Caudate nucleus (tissue), 63 donors: ENCODE measurements at places on chromosomes 7 and 10.

GRCh38 chr10:29346296-29347001 lies 57.6 kb downstream of the LYZL1 start:
- no peak for DNase-seq

GRCh38 chr10:266974-267425 lies 131.7 kb downstream of the ZMYND11 start:
- no peak for DNase-seq

DNA sequence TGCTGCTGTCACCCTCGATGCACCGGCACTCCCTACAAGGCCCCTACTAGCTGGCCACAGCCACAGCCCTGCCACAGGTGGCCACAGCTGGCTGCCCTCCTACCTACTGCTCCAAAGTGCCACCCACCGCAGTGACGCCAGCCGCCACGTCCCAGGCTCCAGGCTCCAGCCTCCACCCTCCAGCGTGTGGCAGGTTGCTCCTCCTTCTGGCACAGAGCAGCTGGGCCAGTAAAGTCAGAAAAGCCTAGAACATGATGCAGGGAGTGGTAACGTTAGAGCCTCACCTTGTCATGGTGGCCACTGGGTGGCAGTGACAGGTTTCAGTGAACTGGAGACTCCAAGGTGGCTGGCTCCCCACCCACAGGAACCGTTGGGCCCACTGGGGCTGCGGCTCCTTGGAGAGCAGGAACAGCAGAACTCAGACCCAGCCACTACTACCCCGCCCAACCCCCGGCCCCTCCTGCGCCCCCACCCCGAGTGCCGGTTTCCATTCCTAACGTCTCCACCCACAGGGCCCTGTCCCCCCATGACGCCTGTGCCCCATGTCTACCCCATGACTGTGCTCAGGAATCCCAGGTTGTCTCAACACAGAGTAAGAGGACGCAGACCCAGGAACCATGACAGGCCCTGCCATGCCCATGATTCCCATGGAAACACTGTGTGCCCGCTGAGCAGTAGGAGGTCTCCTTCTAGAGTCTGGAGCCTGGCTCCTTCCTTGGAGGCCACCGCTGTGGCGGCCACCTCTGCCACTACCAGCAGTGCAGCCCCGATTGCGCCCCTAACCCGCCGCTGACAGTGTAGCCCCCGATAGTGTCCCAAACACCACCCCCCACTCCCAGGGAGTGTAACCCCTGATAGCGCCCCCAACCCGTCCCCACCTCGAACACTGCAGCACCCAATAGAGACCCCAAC lies 52.3 kb upstream of the ZNF33B start:
- no peak for DNase-seq

DNA sequence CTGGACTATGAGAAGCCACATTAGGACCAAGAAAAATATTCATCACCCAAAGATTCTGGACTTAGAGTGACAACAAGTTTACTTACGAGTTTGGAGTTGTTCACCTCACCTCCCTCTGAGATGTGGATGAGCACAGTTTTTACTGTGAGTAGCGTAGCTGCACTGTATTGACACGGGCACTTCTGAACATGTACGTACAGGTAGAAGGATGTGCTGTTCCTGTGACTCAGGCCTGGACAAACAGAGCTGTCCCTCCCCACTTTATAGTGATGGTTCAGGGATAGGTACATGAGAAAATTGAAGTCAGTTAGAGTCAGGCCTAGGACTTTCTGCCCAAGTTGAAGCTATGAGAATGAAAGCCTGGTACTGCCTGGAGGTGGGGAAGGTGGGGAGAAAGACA lies 80.9 kb upstream of the DYNC1I1 start:
- no peak for DNase-seq

- no peak for DNase-seq
Observed at GRCh38 chr10:60099998-60100747, 193.8 kb upstream of the CCDC6 start.

DNA sequence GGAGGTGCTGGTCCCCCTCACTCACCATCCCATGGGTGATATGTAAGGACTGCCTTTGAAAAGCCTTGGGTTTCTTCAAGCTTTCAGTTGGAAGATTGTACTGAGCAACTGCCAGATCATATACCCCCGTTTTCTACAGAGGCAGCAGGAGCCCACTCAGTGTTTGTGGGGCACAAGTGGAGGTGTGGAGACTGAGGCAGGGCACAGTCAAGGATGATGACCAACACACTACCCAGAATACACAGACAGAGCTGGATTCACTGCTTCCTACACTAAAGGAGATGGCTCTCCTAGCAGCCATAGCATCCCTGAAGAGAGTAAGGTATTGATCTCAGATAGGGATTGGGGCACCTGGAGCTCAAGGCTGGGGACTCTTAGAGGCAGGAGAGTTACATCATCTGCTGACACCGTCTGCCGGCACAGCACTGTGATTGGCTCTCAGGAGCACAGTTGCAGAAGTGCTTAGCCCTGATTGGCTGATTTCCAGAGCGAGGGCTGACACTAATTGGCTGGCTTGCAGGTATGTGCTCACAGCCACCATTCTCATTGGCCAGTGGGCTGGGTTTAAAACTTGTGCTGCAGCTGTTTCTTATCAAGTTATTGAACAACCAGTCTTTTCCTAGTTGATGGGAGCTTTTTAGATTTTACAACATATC lies 77.9 kb upstream of the PFKP start:
- no peak for DNase-seq

GRCh38 chr7:134458341-134458805 lies 527 bp downstream of the AKR1B1 start:
- peak; percentile 55 for DNase-seq

DNA sequence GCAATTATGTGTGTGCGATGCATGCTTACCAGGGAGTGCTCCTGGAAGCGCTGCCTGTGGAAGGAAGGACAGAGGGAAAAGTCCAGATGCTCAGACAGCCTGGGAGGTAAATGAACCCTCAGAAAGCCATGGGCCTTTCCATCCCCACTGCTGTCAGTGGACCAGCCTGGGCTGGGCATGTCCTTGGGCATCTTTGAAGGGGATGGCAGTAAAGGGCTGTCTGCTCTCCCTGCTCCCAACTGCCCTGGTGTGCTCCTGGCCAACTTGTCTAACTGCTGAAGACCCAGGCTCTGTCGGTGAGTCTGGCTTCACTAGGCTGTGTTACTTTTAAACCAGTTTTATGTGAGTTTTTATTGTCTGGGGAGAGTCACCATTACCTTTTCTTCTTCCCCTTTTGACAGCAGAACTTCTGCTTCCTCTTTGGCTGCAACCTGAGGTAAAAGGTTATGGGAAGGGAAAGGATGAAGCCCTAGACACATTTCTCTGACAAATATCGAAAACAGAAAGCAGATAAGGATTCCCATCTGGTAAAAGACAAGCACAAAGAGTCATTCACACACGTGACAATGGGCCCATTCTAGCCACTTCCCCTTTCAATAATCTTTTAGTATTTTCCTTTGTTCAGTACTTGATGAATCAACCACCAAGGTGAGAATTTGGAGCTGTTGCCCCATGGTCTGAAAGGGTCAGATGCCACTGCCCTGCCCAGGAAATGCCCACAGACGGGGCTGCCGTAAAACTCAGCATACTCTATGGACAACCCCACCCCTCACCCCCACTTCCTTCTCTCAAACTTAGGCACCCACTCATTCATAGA lies 27.6 kb upstream of the PIK3AP1 start:
- no peak for DNase-seq

GRCh38 chr10:69676301-69676700 lies 46.3 kb downstream of the FAM241B start:
- DNase-seq: no peak

- no peak for DNase-seq
Observed at GRCh38 chr10:78864761-78865537, 203.8 kb upstream of the ZMIZ1 start.

DNA sequence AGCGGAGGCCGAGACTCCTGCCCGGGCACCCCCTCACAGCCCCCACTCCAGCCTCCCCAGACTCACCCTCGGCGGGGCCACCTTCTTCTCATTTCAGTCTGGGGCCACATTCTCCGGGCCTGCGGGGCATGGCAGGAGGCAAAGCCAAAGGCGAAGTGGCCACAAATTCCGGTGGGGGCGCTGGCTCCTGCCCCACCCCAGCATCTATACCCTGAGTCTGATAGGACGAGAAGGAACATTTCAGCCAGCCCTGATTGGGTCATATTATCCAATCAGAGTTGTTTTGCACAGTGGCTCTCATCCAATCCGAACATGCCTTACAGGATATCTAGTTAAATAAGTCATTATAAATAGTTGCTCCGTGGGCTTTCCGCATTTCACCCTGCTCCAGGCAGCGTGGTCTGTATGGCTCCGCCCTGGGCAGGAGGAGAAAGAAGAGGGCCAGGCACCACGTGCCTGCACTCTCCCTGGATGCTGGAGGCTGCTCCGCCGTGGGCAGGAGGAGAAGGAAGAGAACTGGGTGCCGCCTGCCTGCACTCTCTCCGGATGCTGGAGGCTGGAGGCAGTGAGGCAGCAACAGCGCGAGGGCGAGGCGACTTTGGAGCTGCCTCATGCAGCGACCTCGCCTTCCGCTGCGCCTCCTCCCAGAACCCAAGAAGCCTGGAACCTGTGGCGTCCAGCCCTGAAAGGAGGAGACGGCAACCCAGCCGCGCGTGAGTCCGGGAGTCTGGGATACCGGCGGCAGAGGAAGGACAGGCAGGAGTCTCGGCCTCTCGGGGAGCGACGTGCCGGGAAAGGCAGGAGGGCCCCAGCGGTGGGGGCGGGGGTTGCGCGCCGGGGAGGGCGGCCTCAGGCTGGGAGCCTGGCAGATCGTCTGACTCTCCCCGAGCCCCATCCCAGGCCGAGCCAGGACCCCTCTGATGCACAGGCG lies 162.9 kb downstream of the ZNF33B start:
- no peak for DNase-seq

DNA sequence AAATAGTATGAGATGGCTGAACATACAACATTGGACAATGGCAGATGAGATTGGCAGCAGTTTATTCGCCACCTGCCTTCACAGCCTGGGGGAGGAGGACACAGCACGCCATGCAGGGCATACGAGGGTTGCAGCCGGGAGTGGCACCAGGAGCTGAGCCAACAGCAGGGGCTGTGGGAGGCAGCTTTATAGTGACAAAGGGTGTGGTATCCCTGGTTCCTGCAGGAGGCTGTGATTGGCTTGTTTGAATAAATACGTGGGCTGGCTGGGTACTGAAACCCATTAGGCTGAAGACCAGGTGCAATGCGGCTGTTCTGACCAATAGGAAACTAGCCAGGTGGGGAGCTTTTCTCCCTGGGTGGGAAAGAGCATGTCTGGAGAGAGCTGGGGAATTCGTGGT lies 68.9 kb upstream of the LEP start:
- no peak for DNase-seq

DNA sequence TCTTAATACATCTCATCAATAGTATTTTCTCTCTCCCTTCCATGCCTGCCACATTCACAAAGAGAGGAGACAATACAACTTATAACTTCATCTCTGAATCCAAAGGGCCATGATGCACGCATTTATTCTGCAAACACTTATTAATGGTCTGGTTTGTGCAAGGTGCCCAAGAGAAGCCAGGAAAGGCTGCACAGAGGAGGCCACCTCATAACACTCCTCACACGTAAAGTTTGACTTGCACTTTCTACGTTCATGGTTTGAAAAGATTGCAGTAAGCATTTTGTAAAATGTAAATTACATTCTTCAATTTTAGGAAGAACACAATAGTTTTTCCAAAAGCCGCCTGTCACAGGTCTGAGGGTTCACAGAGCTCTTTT lies 1.2 kb upstream of the PALS2 start:
- DNase-seq: no peak

DNA sequence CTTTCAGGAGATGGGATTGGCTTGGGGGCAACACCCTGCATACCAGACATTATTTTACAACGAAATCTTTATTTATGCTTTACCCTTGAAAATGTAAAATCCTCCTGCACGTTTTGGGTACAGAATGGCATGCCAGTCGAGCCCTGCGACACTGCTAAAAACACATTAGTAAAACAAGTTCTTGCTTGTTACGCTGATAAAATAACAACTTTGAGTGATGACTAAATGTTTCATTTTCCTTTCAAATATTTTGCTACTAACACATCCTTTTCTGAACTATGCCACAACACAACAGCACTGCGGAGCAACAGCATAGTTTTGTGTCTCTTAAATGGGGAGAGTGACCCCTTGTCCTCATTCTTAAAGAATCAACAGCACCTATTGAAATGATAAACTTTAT lies 76.0 kb upstream of the SEMA3D start:
- no peak for DNase-seq

- no peak for DNase-seq
Observed at GRCh38 chr7:70807650-70808049, 324.3 kb upstream of the GALNT17 start.

DNA sequence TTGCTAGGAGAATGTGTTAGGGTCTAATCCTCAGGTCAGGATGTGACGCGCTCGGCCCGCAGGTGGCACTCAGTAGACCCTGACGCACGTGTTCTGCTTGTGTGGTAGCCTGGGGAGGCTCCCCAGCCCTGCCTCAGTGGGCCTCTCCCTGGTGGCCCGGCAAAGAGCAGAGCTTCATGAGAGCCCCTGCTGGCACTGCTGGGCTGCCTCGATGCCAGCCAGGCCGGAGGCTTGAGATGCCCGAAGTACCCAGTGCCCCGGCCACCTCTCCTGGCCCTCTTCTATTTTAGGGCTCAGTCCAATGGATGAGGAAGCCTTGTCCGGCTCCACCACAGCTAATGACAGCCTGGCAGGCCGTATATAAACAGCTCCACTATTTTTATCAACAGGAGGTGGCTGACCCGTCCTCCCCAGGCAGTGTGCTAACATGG lies 42.0 kb downstream of the PRF1 start:
- no peak for DNase-seq

GRCh38 chr10:5622186-5622960 lies 44.0 kb downstream of the ASB13 start:
- DNase-seq: no peak

DNA sequence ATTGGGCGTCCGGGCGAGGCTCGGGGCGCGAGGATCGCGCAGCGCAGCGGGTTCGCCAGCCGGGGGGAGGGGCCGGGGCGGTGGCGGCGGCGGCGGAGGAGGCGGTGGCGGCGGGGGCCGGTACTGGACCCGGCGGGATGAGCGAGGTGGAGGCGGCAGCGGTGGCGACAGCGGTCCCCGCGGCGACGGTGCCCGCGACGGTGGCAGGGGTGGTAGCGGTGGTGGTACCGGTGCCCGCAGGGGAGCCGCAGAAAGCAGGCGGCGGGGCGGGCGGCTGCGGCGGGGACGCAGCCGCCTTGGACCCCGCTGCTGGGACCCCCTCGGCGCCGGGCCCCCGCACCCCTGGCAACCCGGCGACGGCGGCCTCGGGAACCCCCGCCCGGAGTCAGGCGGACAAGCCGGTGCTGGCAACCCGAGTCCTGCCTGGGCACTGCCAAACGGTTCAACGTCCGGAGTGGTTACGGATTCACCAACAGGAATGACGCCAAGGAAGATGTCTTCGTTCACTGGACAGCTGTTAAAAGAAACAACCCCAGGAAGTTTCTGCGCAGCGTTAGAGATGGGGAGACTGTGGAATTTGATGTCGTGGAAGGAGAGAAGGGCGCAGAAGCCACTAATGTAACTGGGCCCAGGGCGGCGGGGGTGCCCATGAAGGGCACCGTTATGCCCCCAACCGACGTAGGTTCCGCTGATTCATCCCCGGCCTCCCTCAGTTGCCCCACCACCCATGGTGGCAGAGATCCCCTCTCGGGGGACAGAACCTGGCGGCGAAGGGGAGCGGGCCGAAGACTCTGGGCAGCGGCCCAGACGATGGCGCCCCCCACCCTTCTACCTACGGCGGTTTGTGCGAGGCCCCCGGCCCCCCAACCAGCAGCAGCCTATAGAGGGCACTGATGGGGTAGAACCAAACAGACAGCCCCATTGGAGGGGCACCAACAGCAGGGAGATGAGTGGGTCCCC lies 100.3 kb upstream of the CPXM2 start:
- DNase-seq: no peak

- no peak for DNase-seq
Observed at GRCh38 chr10:118045158-118045836, 1.4 kb downstream of the RAB11FIP2 start.
